Activated naive CD4-positive, alpha-beta T cell treated with anti-CD3 and anti-CD28 coated beads, Interleukin-2, amount 50 U/mL, for 72 hours (primary cell): ENCODE measurements at places on chromosomes 2 and 18. TPM values are rescaled to one million over a fixed set of nuclear protein-coding genes. Genes with fewer than 3 reads are reported as not detected.
A peak's percentile ranks its signal among the peaks of the same experiment; 100 is the strongest.

GRCh38 chr2:100959225-100959880, 42.7 kb upstream of the RPL31 start:
- no peak for DNase-seq

- no peak for DNase-seq
Measured at GRCh38 chr2:212595036-212595654, 56.5 kb upstream of the ERBB4 start.

GRCh38 chr2:177397481-177398289, 5.1 kb downstream of the AGPS start:
- no peak for DNase-seq

DNA sequence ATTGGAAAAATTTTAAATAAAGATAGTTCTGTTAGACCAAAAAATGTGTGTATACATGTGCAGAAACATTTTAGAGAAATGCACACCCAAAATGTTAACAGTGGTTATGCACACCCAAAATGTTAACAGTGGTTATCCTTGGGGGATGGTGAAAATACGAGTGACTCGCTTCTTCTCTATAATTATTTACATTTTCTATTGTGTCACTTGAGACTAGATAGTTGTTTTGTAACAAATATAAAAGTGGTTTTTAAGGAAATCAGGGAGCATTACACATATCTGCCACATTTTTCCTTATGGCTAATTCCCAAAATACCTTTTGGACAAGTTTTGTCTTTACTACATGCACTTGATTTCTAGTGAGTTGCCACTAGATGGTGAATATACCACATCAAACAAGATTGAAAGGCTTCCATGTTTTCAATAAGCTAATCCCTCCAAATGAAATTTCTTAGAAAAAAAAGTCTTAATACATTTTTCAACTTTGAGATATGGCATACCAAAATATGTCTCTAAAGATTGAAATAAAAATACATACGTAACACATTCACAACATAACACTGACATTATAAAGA, 9.0 kb upstream of the HIBCH start:
- DNase-seq, result no peak

DNA sequence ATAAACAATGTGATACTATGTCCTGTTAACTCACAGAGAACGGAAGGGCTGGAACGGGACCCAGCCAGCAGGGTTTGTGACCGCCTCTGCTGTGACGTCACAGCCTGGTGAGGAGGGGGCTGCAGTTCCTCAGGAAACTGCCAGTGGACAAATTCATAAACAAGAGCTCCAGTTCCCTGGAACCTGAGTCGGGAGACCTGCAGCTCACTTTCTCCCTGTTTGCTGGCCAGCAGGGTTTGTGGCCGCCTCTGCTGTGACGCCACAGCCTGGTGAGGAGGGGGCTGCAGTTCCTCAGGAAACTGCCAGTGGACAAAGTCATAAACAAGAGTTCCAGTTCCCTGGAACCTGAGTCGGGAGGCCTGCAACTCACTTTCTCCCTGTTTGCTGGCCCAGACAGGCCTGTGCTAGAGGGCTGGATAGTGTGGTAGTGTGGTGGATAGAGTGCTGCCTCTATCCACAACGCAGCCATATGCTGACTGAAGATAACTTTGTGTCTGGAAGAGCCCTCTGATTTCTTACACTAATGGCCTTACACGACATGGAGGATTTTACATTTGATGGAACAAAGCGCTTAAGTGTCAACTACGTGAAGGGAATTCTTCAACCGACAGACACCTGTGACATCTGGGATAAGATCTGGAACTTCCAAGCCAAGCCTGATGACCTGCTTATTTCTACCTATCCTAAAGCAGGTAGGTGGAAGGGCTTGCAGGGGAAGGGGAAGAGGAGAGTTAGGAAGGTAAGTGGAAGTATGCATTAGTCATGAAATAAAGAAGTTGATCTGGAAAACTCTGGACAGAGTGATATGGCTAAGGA, at the start of gene SULT1C4:
TSS of gene SULT1C4 (plus strand) at position 140 of the 816 bp plus-strand sequence. CDS start at position 524, 384 bp downstream.
- no peak for DNase-seq

DNA sequence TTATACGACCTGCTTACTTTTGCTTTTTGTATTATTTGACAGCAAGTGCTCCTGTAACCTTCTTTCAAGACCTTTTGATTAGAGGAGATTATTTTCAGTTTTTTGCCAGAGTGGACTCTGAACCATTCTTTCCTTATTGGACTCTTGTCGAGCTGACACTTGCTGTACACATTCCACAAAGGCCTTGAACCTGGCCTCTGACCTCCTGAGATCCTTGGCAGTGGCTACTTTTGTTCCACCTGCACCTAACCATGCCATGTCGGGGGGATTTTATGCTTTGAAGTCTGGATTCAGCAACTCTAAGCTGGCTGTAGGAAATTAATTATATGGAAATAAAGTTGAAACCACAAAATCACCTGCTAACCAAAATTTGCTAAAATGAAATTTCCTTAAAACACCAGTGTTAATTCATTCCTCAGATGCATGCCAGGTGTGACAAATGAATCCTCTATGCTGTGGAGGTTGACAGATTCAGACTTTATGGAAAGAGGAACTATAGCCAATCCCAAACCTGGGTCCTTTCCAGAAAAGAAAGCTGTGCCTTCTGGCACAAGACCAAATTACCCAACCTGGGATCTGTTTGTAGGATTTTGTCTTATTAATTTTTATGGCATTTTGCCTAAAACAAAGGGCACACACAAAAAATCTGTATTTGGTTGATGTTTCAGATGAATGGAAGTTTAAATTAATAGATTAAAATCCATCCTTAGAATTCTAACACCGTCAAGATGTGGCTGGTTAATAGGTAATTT, 110.4 kb downstream of the CDC42EP3 start:
- DNase-seq, result no peak

- no peak for DNase-seq
Measured at GRCh38 chr2:238345297-238345968, 25.1 kb downstream of the TRAF3IP1 start.

DNA sequence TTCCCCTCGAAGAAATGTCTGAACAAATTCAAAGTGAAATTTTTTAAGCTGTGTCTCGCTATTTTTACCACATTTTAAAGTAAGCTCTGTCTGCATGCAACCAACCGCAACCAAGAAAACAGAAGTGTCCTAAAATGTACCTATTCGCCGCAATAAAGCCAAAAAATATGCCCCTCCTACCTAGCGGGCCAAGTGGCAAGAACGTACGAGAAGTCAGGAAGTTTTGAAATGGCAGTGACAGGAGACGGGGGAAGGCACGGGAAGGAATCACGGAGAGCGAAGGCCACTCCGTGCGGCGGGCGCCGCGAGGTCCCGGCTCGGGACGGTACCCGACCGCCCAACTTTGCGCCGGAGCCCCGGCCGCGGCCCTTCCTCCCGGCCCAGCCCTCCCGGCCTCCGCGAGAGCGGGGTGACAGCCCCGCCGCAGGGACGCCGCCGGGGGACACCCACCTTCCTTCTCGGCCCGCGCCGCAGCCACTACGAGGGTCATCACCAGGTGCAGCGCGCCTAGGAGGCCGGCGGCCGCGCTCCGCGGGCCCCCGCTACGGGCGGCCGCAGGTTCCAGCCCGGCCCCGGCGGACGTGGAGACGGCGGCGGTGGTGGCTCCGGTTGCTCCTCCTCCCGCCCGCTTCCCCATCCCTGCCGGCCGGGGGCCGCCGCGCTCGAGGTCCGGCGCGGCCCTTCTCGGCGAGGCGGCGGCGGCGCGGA, 568 bp downstream of the TMEM131 start:
- peak; percentile 71 for DNase-seq

GRCh38 chr2:237693291-237693994, 66.1 kb downstream of the LRRFIP1 start:
- no peak for DNase-seq

Gene PLEKHB2
- 81.2 TPM for total RNA-seq

- no peak for DNase-seq
Measured at GRCh38 chr2:219702796-219703545, 75.5 kb downstream of the SLC4A3 start.

DNA sequence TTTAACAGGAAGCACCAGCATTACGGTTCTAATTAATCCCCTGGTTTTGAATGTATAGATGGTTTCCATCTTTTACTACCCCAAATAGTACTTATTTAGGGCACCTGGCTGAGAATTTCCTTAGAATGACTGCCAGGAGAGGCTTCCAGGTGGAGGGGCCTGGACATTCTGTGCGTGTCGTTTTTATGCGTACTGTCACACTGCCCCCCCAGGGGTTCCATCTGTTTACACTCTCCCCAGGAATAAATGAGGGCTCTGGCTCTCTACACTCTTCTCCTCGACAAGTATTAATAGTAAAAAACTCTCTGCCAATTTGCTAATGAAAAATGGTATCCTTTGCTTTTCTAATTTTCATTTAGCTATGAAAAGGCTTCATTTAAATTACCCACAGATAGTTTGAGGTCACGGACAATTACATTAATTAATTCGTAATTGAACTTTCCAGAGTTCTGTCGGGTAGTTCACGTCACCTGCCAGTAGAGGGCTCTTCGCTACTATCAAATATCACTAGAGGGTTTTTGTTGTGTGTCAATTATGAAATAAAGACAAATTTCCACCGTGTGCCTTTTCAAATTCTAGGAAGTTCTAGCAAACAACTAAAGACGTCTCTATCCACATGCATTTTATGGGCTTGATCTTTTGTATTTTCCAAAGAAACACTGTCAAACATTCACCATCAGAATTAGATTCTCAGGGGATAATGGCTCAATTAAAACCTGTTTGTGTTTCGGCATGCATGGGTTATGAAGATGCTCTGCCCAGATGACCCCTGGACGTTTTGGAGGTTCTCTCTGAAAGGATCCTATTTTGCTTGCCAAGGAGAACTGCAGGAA, 88.8 kb upstream of the ASB18 start:
- no peak for DNase-seq

- DNase-seq, result no peak
Measured at GRCh38 chr2:172087207-172087779, 2.0 kb downstream of the DLX1 start.

DNA sequence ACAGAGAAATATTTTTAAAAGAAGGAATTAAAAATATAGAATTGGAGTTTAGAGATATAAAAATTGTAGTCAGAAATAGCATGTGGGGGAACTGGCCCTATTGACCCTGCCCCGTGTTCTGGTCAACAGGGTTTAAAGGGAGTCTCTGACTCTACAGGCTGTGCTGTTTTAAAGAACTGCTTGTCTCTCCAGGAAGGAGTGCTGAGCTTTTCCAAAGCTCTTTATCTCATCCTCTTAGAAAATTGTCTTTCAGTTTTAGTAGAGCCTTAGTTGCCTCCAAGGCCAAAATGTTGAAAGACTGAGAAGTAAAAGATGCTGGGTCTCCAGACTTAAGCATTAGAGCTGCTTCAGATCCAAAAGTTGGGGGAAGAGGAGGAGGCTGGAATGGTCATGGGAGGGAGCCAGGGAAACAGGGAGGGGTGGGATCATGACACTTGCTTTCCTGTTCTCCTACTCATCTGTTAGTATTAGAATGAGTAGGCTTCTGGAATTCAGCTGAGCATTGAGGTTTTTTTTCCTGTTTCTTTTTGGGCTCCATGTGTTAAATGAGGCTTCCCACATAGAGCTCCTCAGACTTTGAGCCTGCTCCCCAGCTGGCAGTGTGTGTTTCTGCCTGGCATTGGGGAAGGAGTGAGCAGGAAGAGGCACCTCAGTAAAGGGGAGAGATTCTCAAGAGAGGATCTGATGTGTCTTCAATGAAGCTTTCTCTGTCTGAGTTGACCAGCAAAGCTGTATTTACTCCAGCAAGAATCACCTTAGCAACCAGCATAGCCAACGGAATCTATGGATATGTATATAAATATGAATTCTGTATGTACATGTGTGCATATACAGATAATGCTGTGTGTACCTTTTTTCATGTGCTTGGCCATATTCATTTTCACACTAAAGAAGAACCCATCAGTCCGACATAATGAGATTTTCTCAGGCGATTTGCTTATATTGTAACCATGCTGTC, 186.8 kb upstream of the FBXO11 start:
- DNase-seq, result no peak

Gene ATP8B1
- not detected for total RNA-seq

DNA sequence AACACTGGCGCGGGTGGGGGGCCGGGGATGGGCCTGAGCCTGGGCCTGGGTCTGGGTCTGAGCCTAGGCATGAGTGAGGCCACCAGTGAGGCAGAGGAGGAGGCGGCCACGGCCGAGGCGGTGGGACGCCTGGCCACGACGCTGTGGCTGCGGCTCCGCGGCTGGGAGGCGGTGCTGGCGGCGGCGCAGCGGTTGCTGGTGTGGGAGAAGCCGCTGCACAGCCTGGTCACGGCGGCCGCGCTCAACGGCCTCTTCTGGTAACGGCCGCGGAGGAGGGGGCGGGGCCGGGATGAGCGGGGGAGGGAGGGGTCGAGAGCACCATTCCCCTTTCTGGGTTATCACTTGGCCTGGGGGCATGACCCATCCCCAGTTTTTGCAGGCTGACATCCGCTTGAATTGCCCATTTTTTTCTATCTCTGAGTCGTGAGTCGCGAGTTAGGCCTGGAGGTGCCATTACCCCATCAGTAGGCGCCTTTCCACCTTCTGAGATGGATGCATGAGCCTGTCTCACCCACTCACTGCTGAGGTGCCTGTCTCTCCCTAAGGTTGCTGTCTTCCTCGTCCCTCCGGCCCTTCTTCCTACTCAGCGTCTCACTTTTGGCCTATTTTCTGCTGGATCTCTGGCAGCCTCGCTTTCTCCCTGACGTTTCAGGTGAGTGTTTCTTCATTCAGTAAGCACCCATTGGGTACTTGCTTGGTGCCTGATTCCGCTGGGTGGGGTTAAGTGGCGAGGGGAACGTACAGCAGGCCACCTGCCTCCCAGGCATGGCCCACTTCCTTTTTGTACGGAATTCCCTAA, 501 bp downstream of the RETREG2 start:
- no peak for DNase-seq

DNA sequence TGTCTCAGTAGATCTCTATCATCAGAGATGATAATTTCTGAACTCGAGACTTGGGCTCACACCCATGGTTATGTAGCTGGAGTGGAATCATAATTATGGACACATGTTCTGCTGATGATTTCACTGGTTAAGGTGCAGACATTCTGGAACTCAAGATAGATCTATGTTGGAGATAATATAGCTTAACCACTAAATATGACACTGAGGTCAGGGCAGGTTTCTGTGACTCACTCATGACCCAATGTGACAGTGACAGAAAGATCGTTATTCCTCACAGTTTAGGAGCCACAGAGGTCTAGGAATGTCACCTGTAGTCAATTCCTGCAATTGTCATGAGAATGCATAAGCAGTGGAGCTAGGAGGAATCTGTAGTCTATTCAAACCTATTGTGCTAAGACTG, 828.6 kb downstream of the TRIB2 start:
- no peak for DNase-seq

DNA sequence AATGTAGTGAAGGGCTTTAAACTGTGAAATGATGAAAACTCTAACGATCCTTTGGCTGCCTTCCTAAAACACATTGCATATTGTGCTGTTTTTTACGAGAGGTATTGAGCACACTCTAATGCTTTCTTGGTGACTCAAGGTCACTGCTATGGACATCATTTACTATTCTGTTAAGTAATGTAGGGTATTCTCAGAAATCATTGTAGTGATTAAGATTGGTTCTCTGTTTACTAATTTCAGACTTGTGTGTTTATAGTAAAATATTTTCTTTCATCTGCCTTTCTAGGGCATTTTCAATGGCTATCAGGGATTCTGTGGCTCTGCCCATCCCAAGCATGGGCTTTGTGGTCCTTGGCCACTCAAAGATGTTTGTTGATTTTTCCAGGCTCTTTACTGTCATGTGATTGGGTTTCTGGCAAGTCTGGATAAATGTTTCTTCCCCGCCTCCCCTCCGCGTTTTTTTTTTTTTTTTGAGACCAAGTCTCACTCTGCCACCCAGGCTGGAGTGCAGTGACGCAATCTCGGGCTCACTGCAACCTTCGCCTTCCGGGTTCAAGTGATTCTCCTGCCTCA, 29.3 kb downstream of the UBE2F start:
- DNase-seq, result no peak

GRCh38 chr2:143524559-143525401, 395.6 kb downstream of the ARHGAP15 start:
- DNase-seq, result no peak
